ENCODE measurements at places on chromosomes 11 and 22. TPM values are rescaled to one million over a fixed set of nuclear protein-coding genes. Genes with fewer than 3 reads are reported as not detected.

GRCh38 chr11:84021291-84021690 lies 735.1 kb upstream of the CCDC90B start:
- DNase-seq: no peak

- DNase-seq: no peak
Measured at GRCh38 chr11:2745511-2745910, 45.7 kb upstream of the KCNQ1OT1 start.

DNA sequence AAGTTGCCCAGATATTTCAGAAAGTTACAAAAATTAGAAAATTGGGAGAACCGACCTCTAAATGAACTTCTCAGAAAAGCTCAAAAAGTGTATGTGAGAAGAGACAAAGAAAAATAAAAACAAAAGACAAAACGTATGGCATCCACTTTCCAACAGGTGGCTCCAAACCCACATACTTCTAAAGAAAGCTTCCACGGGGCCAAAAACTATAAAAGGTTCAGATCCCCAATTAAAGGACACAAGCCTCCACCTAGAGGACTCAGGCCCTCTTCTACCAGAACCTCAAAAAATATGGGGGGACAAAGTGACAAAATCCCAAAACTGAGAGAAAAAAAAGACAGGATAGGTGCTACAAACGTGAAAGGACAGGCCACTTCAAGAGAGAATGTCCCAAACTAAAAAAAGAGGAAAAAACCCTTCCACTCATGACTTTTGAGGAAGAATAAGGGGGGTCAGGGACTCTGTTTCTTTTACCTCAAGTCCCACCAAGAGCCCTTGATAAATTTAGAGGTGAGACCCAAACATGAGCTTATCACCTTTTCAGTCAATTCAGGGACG lies 8.8 kb downstream of the SCGB2A1 start:
- no peak for DNase-seq

- DNase-seq: no peak
Measured at GRCh38 chr11:32421992-32422391, 13.3 kb downstream of the WT1 start.

DNA sequence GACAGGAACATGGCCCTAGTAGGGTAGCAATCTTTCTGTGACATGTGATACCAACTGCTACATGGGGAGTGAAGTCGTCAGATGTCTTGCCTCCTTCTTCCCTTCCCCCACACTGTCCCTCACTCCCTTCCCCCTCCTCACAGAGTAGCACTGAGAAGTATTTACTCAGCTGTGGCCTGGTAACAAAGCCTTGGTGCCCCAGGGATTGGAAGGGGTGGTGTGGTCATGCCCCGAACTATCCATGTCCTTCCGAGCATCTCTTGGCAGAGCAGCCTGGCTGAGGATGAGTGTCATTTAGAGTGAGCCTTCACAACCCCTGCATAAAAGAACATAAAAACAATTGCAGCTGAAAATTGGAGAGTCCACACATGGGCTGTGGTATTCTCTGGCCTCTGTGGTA lies 46.1 kb downstream of the ARFGAP2 start:
- DNase-seq: no peak

The USH1C gene
- total RNA-seq: 1.3 TPM

The ANGPTL5 gene
- total RNA-seq: 0.77 TPM

Data from left ventricle myocardium superior (tissue), 1 donor.